ENCODE measurements at places on chromosomes 2 and 18. TPM values are rescaled to one million over a fixed set of nuclear protein-coding genes. Genes with fewer than 3 reads are reported as not detected.

The ITSN2 gene
- 28.0 TPM for total RNA-seq

The SIX3 gene
- not detected for total RNA-seq

The MAL gene
- not detected for total RNA-seq

The ARHGAP25 gene
- 10.7 TPM for total RNA-seq

The GAD1 gene
- not detected for total RNA-seq

The OR6B2 gene
- not detected for total RNA-seq

The KIF5C gene
- 0.25 TPM for total RNA-seq

The TPO gene
- total RNA-seq = not detected

The CCDC74B gene
- total RNA-seq = 1.8 TPM

The SLC16A14 gene
- 1.5 TPM for total RNA-seq

The SFXN5 gene
- 8.4 TPM for total RNA-seq

The RAPGEF4 gene
- total RNA-seq = 7.2 TPM

The ASIC4 gene
- total RNA-seq = not detected

The LHCGR gene
- not detected for total RNA-seq
